ENCODE measurements at places on chromosomes 7 and 10. TPM values are rescaled to one million over a fixed set of nuclear protein-coding genes. Genes with fewer than 3 reads are reported as not detected.

C7orf25 gene
- 5.2 TPM for total RNA-seq

AMPH gene
- not detected for total RNA-seq

ELFN1 gene
- total RNA-seq: 0.06 TPM

GCK gene
- total RNA-seq: 0.28 TPM

CYP3A5 gene
- total RNA-seq: 0.58 TPM

GPR22 gene
- total RNA-seq: not detected

SKAP2 gene
- 7.7 TPM for total RNA-seq

CPEB3 gene
- 3.1 TPM for total RNA-seq

NPFFR1 gene
- not detected for total RNA-seq

ZNF511 gene
- total RNA-seq: 35.4 TPM

GRCh38 chr10:127182161-127182560 is 14.2 kb downstream of the INSYN2A start:
- no peaks in the 10 kb centered on the region for H3K4me1 ChIP-seq
- no peaks in the 10 kb centered on the region for H3K27me3 ChIP-seq
- no peak overlapping the region for H3K27ac ChIP-seq
- no peak overlapping the region for H3K4me3 ChIP-seq

- no peak overlapping the region for H3K4me3 ChIP-seq
- no peak overlapping the region for H3K27ac ChIP-seq
- DNase-seq: no peak
- no peaks in the 10 kb centered on the region for H3K4me1 ChIP-seq
- H3K36me3 ChIP-seq: no peaks in the 10 kb centered on the region
These were observed 21.7 kb upstream of the BTBD16 start for GRCh38 chr10:122249303-122249850.

DNA sequence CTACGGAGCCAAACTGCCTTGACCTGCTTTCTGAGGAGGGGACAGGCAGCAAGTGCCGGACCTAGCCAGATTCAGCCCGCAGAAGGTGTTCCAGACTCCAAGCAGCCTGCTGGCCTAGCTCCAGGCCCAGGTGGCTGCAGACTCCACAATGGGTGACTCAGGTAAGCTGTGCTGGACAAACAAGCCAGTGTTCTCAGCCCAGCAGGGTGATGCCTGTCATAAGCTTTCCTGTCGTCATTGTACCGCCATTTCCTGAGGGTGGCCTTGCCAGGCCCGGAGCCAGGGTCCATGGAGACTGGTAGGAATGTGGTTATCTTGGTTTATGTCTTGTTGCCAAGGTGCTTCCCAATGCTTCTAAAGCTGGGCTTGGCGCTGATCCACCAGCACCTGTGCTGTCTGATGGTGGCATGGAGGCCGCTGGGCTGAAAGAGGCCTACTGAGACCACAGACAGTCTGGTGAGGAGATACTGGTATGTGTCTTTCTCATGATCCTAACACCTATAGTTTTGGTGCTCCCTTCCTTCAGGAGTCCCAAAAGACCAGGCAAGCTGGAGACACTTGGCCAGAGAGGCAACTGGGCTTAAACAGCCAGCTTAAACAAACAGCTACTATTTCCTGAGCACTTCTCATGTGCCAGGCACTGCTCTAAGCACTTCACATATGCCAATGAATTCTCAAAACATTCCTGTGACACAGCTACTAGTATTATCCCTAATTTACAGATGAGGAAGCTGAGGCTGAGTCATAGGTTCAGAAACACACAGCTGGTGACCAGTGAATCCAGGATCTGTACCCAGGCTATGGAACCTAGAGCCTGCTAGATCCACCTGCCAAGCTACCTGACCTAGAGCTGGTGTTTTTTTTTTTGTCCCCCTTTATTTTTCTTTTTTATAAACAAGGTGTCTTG is 42.0 kb downstream of the ZC3HC1 start:
- no peaks in the 10 kb centered on the region for H3K4me1 ChIP-seq
- H3K27ac ChIP-seq: no peak overlapping the region
- H3K4me3 ChIP-seq: no peak overlapping the region
- no peaks in the 10 kb centered on the region for H3K36me3 ChIP-seq
- DNase-seq: no peak

GRCh38 chr7:115850774-115851173 is 179.8 kb downstream of the TFEC start:
- no peaks in the 10 kb centered on the region for H3K4me1 ChIP-seq
- no peak for DNase-seq
- no peak overlapping the region for H3K27ac ChIP-seq
- H3K36me3 ChIP-seq: no peaks in the 10 kb centered on the region
- no peaks in the 10 kb centered on the region for H3K27me3 ChIP-seq

DNA sequence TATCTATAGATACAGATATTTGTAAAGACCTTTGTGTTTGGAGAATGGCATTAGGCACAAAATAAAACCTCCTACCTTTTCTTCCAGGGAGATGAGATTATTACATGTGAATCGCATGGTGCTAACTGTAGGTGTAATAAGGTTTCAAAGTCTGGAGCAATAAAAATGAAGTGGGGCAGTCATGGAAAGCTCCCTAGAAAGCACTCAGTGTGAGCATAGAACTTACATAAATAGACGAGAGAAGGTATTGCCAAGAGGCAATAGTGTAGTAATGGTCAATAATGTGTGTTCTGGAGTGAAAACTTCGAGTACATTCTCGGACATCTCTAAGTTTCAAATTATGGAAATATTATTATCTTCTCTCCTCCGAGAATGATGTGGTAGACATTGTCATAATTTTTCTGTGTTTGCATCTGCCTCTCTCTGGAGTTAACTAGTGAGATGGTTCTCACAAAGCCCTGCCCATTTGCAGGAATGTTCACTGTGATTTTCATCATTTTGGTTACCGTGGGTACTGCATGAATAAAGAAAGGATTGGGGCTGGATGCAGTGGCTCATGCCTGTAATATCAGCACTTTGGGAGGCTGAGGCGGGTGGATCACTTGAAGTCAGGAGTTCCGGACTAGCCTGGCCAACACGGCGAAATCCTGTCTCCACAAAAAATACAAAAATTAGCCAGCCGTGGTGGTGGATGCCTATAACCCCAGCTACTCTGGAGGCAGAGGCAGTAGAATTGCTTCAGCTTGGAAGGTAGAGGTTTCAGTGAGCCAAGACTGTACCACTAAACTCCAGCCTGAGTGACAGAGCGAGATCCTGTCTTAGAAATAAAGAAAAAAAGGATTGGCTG is 10.6 kb downstream of the VIM start:
- no peak overlapping the region for H3K4me3 ChIP-seq
- peaks cover 9% of the 10 kb centered on the region for H3K36me3 ChIP-seq
- H3K4me1 ChIP-seq: peaks cover 22% of the 10 kb centered on the region
- H3K27me3 ChIP-seq: no peaks in the 10 kb centered on the region

- no peak for DNase-seq
- H3K27me3 ChIP-seq: no peaks in the 10 kb centered on the region
- H3K36me3 ChIP-seq: no peaks in the 10 kb centered on the region
- peaks cover 38% of the 10 kb centered on the region for H3K4me1 ChIP-seq
- H3K27ac ChIP-seq: no peak overlapping the region
These were observed 17.1 kb downstream of the CCNY start for GRCh38 chr10:35353395-35353794.

DNA sequence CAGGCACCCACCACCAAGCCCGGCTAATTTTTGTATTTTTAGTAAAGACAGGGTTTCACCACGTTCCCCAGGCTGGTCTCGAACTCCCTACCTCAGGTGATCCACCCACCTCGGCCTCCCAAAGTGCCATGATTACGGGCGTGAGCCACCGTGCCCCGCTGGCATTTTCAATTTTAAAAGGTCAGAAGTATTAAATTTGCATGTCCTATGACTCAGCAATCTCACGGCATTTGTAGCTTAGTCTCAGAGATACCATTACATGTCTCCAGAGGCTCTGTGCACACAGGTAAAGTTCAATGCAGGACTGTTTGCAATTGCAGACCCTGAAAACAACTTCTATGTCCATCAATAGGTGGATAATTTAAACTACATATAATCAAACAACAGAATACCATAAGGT is 99.2 kb downstream of the DLG5 start:
- H3K4me3 ChIP-seq: no peak overlapping the region
- no peaks in the 10 kb centered on the region for H3K27me3 ChIP-seq
- no peaks in the 10 kb centered on the region for H3K36me3 ChIP-seq
- DNase-seq: no peak
- peaks cover 8% of the 10 kb centered on the region for H3K4me1 ChIP-seq

DNA sequence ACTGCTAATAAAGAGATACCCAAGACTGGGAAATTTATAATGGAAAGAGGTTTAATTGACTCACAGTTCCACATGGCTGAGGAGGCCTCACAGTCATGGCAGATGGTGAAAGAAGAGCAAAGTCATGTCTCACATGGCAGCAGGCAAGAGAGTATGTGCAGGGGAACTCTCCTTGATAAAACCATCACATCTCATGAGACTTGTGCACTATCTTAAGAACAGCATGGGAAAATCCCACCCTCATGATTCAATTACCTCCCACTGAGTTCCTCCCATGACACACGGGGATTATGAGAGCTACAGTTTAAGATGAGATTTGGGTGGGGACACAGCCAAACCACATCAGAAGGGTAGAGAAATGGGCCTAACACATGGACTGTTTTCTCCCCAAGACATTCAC is 156.3 kb downstream of the CCDC71L start:
- no peaks in the 10 kb centered on the region for H3K4me1 ChIP-seq
- no peak for DNase-seq
- no peak overlapping the region for H3K4me3 ChIP-seq
- H3K36me3 ChIP-seq: no peaks in the 10 kb centered on the region
- H3K27me3 ChIP-seq: no peaks in the 10 kb centered on the region

GRCh38 chr10:21265622-21266021 is 259.9 kb downstream of the SKIDA1 start:
- H3K4me3 ChIP-seq: no peak overlapping the region
- DNase-seq: no peak
- no peaks in the 10 kb centered on the region for H3K4me1 ChIP-seq
- no peak overlapping the region for H3K27ac ChIP-seq
- no peaks in the 10 kb centered on the region for H3K27me3 ChIP-seq

DNA sequence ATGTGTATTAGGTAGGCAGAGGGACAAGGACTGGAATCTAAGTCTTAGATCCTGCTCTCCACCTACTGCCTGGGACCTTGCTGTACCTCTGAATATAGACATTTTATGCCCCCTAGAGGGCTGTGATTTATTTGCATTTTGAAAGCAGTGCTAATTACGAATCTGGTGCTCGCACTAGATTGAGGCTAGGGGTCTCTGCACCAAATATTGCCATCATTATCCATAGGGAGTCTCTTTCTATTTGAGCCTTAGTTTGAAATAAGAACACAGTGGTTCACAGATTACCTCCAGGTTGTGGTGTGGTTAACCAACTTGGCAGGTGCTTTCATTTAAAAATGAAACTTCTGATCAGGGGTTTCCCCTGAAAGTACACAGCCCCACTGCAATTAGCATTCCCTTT is 41.8 kb downstream of the CNNM1 start:
- H3K27me3 ChIP-seq: peaks cover 9% of the 10 kb centered on the region
- no peak for DNase-seq
- H3K27ac ChIP-seq: no peak overlapping the region
- H3K4me3 ChIP-seq: no peak overlapping the region
- no peaks in the 10 kb centered on the region for H3K4me1 ChIP-seq

GRCh38 chr7:121961089-121961867 is 88.3 kb downstream of the PTPRZ1 start:
- no peak overlapping the region for H3K4me3 ChIP-seq
- H3K4me1 ChIP-seq: no peaks in the 10 kb centered on the region
- DNase-seq: no peak
- no peaks in the 10 kb centered on the region for H3K36me3 ChIP-seq
- H3K27me3 ChIP-seq: no peaks in the 10 kb centered on the region

- DNase-seq: no peak
- no peak overlapping the region for H3K4me3 ChIP-seq
- H3K36me3 ChIP-seq: no peaks in the 10 kb centered on the region
- H3K27me3 ChIP-seq: no peaks in the 10 kb centered on the region
These were observed 704.6 kb downstream of the CCSER2 start for GRCh38 chr10:85032981-85033380.

GRCh38 chr7:127252778-127253280 is at the start of gene GRM8:
Gene GRM8, minus strand, starts transcription at chr7:127252941.
- H3K27ac ChIP-seq: no peak within 1 kb of the TSS
- H3K36me3 ChIP-seq: no peaks in the 10 kb centered on the region
- H3K27me3 ChIP-seq: peaks cover 21% of the 10 kb centered on the region

GRCh38 chr10:27153845-27154193 is 365 bp downstream of the YME1L1 start:
- peak overlapping the region; percentile 65 for H3K4me3 ChIP-seq
- no peaks in the 10 kb centered on the region for H3K27me3 ChIP-seq
- DNase-seq: peak; percentile 7
- H3K4me1 ChIP-seq: peaks cover 12% of the 10 kb centered on the region

- no peaks in the 10 kb centered on the region for H3K27me3 ChIP-seq
- H3K36me3 ChIP-seq: no peaks in the 10 kb centered on the region
- no peaks in the 10 kb centered on the region for H3K4me1 ChIP-seq
- no peak overlapping the region for H3K4me3 ChIP-seq
- H3K27ac ChIP-seq: no peak overlapping the region
These were observed 355.3 kb upstream of the AUTS2 start for GRCh38 chr7:69243016-69243415.

- no peak overlapping the region for H3K27ac ChIP-seq
- no peaks in the 10 kb centered on the region for H3K4me1 ChIP-seq
- no peak overlapping the region for H3K4me3 ChIP-seq
- no peaks in the 10 kb centered on the region for H3K36me3 ChIP-seq
- peaks cover 10% of the 10 kb centered on the region for H3K27me3 ChIP-seq
- no peak for DNase-seq
These were observed 93.6 kb downstream of the TMEM178B start for GRCh38 chr7:141167381-141167964.

GRCh38 chr7:95172420-95172819 is 151.9 kb downstream of the PON1 start:
- H3K27ac ChIP-seq: no peak overlapping the region
- no peak for DNase-seq
- no peak overlapping the region for H3K4me3 ChIP-seq
- H3K27me3 ChIP-seq: no peaks in the 10 kb centered on the region
- H3K36me3 ChIP-seq: no peaks in the 10 kb centered on the region
- H3K4me1 ChIP-seq: no peaks in the 10 kb centered on the region

DNA sequence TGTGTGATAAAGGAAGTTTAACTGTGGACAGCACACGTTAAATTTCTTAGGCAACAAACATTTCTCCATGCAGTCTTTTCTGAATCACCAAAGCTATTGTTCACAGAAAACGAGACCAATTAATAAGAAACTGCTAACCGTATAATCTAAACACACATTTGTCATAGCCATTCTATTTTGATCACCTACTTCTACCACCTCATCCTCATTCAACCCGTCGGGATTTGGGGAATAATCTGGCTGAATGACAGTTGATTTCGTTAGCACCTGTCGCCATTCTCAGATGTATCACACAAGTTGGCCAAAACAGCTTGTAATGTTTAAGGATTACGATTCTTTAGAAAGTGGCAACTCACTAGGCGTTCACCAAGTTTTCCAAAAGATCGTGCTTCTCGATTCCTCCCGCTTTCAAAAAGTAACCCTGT is 1.2 kb downstream of the EZH2 start:
- H3K36me3 ChIP-seq: no peaks in the 10 kb centered on the region
- H3K27ac ChIP-seq: peak overlapping the region; percentile 86
- no peak for DNase-seq
- peak overlapping the region; percentile 68 for H3K4me3 ChIP-seq

- DNase-seq: no peak
- H3K27ac ChIP-seq: no peak overlapping the region
- no peaks in the 10 kb centered on the region for H3K27me3 ChIP-seq
- no peak overlapping the region for H3K4me3 ChIP-seq
- H3K4me1 ChIP-seq: no peaks in the 10 kb centered on the region
These were observed 55.4 kb upstream of the MET start for GRCh38 chr7:116616555-116617059.

GRCh38 chr7:37083311-37084096 is 359.2 kb upstream of the AOAH start:
- DNase-seq: no peak
- no peaks in the 10 kb centered on the region for H3K27me3 ChIP-seq

GRCh38 chr10:4215485-4215884 is 430.5 kb upstream of the KLF6 start:
- H3K27ac ChIP-seq: no peak overlapping the region
- no peak for DNase-seq
- no peaks in the 10 kb centered on the region for H3K4me1 ChIP-seq
- no peaks in the 10 kb centered on the region for H3K36me3 ChIP-seq
- no peak overlapping the region for H3K4me3 ChIP-seq
